NCI-H446 (cell line): ENCODE measurements at places on chromosomes 2 and 18.
A peak's percentile ranks its signal among the peaks of the same experiment; 100 is the strongest.

GRCh38 chr2:3126911-3127621 lies 250.6 kb downstream of the EIPR1 start:
- no peak for DNase-seq

GRCh38 chr2:137182071-137182470 lies 416.7 kb downstream of the THSD7B start:
- no peak for DNase-seq

- DNase-seq: no peak
Observed at GRCh38 chr18:49839012-49839411, 25.7 kb upstream of the ACAA2 start.

DNA sequence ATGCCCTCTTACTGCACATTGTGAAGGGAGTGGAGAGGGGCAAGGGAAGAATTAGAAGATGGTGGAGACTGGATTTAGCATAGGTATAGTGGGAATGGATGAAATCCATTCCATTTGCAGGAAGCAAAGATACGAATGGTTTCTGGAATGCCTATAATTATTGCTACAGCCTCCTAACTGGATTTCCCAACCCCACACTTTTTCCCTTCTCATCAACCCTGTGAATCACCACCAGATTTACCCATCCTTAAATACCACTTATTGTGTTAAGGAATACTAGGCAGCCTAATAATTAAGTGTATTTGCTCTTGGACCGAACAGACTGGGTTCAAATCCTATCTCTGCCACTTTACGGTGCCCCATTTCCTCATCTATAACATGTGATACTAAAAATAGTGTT lies 39.3 kb upstream of the CREB1 start:
- no peak for DNase-seq

DNA sequence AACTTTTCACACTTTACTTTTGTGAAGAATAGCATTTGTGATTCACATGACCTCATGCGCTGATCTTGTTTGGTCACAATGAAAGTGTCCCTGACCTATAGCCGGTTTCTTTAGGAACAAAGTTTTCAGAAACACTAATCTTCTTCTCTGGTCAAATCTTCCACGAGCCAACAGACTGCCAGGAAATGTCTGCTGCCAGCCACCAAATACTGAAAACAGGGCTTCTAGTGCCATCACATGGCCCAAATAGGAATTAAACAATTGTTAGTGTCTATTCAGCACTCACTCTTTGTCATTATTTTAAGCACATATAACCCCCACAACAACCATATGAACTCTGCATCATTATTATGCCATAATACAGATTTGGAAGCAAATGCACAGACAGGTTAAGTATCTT lies 286.5 kb upstream of the SYT4 start:
- DNase-seq: peak; percentile 72

GRCh38 chr18:26516964-26517363 lies 31.4 kb downstream of the KCTD1 start:
- no peak for DNase-seq

DNA sequence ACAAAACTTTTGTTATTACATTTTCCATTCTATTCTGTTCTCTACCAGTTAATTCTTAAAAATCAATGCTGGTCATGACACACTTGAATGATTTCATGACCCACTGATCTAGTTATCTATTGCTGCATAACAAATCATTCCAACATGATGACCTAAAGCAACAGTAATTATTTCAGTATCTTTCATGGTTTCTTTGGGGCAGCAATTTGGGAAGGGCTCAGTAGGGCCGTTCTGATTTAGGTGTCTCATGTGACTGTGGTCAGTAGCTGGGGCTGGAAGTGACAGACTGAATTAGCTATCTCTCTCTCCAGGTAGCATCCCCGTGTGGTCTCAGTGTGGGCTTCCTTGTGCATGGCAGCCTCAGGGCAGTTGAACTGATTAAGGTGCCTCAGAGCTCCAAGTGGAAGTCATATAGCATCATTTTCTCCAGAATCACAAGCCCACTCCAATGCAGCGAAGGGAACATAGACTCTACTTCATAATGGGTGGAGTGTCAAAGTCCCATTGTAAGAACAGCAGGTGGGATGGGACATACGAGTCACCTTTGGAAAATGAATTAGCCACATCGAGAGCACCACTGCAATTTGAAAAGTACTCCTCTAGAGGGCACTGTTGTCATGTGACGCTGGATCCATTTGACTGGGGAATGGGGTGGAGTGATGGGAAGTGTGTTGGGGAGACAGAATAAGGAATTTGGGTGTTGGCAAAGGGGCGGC lies 39.1 kb upstream of the FAM136A start:
- peak; percentile 48 for DNase-seq

GRCh38 chr2:208501206-208501605 lies 94.6 kb downstream of the PTH2R start:
- DNase-seq: no peak

GRCh38 chr18:62739911-62740310 lies 24.6 kb downstream of the PHLPP1 start:
- no peak for DNase-seq

GRCh38 chr2:196195302-196195701 lies 23.9 kb upstream of the STK17B start:
- DNase-seq: no peak

- DNase-seq: no peak
Observed at GRCh38 chr18:52287151-52287550, 52.8 kb upstream of the DCC start.
